OCI-LY7 (cell line): ENCODE measurements at places on chromosomes 13 and 19. TPM values are rescaled to one million over a fixed set of nuclear protein-coding genes. Genes with fewer than 3 reads are reported as not detected.
A peak's percentile ranks its signal among the peaks of the same experiment; 100 is the strongest.

GRCh38 chr13:87792878-87793277 is 121.7 kb downstream of the SLITRK5 start:
- peak; percentile 11 for DNase-seq

The KLK3 gene
- not detected in 2 replicates for total RNA-seq

The CKM gene
- not detected in 2 replicates for total RNA-seq

GRCh38 chr13:42745655-42746054 is 35.7 kb upstream of the FAM216B start:
- no peak for DNase-seq
